ENCODE measurements at places on chromosomes 12 and 14.

- DNase-seq: no peak
Observed at GRCh38 chr12:43805149-43805859, 813 bp downstream of the TWF1 start.

DNA sequence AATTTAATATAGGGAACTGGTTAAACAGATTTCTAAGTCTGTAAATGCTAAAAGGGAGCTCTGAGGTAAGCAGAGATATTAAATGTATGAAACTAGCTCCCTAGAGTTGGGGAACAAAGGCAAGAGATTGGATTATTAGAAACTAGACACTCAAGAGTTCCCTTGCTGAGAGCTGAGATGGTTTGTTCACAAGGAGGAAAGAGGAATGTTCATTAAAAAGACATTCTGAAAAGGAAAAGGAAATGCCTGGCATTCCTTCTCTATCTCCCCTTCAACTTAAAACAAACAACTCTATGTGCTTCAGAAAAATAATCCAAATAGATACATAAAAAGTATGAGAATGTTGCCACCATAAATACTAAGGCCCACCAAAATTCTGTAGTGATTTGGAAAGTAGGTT is 73.7 kb downstream of the GALNT4 start:
- no peak for DNase-seq

GRCh38 chr12:58204071-58204470 is 262.7 kb downstream of the ATP23 start:
- no peak for DNase-seq

- peak; percentile 52 for DNase-seq
Observed at GRCh38 chr14:67371247-67372148, 11.4 kb downstream of the EIF2S1 start.

- DNase-seq: no peak
Observed at GRCh38 chr12:48104531-48104930, 1.3 kb downstream of the SENP1 start.

GRCh38 chr14:68047906-68048305 is 228.3 kb downstream of the RAD51B start:
- no peak for DNase-seq

- no peak for DNase-seq
Observed at GRCh38 chr14:34373191-34373590, 88.8 kb downstream of the SPTSSA start.

- DNase-seq: no peak
Observed at GRCh38 chr14:96194657-96195431, 9.8 kb upstream of the BDKRB2 start.

- peak; percentile 74 for DNase-seq
Observed at GRCh38 chr14:64444984-64445845, 20.1 kb upstream of the AKAP5 start.

GRCh38 chr12:5022465-5023061 is 21.1 kb upstream of the KCNA5 start:
- DNase-seq: peak; percentile 65

- no peak for DNase-seq
Observed at GRCh38 chr12:15633201-15633600, 156.0 kb downstream of the EPS8 start.

- DNase-seq: peak; percentile 52
Observed at GRCh38 chr12:122747224-122748135, 5.1 kb upstream of the DENR start.

DNA sequence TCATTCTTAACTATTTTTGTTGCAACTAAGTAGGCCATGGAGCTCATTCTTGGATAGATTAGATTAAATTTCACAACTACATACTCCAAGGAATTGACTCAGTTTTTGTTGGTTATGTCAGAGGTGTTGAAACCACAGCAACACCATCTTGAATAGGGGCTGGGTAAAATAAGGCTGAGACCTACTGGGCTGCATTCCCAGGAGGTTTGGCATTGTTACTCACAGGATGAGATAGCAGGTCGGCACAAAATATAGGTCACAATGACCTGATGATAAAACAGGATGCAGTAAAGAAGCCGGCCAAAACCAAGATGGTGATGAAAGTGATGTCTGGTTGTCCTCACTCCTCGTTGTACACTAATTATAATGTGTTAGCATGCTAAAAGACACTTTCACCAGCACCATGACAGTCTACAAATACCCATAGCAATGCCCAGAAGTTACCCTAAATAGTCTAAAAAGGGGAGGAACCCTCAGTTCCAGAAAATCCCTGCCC is 20.9 kb downstream of the DMAC2L start:
- DNase-seq: no peak

DNA sequence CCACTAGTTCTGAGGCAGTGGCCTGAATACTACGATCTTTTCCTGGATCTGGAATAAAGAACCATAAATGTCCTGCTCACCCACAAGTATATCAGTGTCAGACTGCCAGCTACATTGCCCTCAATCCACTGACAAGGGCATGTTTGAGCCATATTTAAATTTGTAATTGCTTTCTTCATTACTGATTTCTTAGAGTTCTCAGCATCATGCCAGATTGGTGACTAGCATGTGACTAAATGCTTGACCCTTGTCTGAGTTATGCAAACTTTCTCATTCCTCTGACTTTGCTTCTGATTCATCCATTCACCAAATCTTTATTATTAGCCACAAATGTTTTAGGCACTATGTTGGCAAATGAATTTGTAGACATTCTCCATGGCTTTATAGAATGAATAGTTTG is 143.6 kb upstream of the SLC16A7 start:
- DNase-seq: no peak

GRCh38 chr12:115708801-115709200 is 568.7 kb downstream of the MED13L start:
- DNase-seq: no peak

GRCh38 chr12:51318846-51319599 is 5.0 kb downstream of the BIN2 start:
- no peak for DNase-seq

DNA sequence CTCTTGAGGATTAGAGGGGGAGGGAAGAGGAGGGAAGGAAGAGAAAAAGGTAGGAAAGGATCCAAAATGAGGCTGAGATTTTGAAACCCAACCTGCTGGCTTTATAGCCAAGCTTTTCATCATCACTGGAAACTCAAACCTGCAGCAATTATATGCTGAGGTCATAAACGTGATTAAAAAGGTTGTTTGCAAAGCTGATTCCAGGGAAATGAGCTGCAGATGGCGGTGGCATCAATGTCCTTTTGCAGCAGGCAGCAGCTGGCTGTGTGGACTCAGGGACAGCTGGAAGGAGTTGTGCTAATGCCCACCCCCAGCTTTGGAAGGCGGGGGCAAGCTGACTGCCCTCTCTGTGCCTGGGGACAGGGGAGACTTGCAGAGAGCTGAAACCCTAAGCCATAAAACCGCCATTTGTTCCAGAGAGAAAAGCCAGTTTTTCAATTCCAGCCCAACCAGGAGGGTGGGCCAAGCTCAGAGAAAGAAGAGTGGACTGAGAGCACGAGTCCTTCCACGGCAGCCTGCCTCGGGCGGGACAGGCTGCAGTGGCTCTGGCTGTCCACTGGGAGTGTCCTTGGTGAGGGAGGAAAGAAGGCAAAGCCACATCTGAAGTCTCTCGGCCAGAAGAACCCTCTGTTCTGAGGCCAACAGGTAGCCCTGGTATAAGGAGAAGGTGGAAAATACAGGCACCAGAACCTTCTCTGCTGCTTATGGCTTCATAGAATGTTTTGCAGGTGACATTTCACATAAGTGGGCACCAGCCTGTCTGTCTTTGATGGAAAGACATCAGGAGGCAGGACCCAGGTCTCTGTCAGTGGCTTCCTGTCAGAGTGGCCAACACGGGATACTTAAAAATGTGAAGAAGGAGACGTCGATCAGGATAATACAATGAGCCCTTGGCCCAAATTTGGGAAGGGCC is 90.7 kb downstream of the SINHCAF start:
- peak; percentile 46 for DNase-seq

DNA sequence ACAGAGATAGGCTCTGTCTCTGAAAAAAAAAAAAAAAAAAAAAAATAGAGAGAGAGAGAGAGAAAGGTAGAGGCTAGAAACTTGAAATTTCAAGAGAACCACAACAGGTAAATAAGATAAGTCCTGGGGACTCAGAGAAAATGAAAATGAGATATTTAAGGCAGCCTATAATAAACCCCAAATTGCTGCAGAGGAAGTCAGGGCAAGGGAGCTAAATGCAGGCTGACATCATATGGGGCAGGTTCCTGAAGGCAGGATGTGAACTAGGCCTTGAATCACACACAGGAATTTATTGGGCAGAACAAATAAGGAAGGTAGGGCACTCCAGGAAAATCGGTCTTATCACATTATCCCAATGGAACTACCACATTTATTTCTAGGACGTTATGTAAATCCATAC is 54.9 kb upstream of the NUDT4 start:
- no peak for DNase-seq

DNA sequence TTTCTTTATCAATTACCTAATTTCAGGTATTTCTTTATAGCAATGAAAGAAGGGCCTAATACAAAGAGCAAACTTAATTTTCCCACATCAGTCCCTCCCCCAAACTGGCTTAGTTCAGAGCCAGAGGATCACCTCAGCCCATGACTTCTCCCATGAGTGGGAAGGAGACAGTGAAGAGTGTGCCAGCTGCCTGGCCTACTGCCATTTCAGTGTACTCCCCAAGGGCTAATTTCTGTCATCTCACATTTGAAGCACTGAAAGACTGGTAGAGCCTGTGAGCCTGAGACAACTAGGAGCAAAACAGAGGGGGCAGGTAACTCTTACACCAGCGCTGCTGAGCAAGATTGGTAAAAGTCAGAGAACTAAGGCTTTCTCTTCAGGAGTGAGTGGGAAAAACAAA is 29.1 kb upstream of the ADAM20 start:
- DNase-seq: no peak

DNA sequence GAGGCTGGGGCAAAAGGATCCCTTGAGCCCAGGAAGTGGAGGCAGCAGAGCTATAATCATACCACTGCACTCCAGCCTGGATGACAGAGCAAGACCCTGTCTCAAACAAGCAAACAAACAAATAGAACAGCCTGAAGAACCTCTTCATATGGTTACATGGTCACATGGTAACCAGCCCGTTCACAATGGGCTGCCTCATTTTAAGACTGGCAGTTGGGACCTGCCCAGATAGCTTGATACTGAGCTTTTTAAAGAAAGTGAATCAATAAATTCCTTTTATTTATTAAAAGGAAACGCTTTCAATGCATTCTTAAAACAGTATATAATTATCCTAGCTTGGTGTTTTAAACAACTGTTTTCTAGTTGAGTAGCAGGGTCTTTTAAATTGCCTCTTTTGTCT is 10.5 kb downstream of the MLXIP start:
- no peak for DNase-seq

- DNase-seq: peak; percentile 32
Observed at GRCh38 chr12:22276867-22277266, 57.6 kb downstream of the ST8SIA1 start.

DNA sequence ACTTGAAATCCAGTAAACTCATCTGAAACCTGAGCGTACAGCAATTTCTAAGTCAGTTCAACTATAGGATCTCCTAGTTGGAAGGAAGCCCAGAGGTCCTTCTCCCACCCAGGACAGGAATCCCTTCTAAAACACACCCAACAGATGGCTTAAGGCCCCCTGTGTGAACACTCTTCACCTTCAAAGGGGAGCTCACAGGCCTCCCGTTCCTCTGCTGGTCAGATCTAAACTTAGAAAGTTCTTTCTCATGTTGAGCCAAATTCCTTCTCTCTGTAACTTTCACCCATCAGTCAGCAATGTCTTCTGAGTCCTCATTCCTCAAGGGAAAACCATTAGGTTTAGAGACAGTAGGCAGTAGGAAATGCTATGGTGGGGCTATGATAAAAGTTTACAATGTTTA is 355.2 kb downstream of the PCNX1 start:
- no peak for DNase-seq

DNA sequence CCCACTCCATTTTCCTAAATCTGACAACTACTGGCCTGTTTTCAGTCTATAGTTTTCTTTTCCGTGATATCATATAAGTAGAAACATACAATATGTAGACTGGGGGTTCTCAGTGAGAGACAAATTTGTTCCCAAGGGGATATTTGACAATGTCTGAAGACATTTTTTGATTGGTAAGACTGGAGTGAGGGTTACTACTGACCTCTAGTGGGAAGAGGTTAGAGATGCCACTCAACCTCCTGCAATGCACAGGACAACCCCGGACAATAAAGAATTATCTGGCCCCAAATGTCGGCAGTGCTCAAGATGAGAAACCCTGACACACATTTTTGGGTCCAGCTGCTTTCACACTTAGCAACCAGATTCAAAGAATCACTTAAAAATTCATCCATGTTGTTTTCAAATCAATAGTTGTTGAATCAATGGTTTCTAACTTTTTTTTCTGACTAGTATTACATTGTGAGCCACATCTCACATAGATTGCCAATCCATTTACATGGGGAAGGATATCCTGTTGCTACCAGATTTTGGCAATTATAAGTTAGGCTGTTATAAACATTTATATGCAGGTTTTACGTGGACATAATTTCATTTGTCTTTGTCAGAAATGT is 307.1 kb downstream of the RPL10L start:
- DNase-seq: peak; percentile 20

GRCh38 chr14:47466916-47467315 is 208.5 kb downstream of the MDGA2 start:
- DNase-seq: no peak

DNA sequence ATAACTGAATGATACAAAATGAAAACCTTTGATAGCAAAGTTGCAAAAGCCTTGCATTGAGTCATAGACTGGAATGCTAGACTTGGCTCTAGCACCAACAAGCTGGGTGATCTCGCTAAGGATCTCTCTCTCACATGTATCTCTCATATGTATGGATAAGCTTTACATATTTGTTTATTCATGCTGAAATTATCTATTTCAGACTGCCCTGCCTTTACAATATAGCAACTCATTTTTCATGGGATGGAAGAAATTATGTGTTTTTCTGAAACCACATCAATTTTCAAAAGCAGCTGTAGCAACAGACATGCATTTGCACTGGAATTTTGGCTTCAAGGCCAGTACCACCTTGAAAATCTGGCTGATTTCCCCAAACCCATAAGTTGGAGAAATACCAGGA is 11.4 kb downstream of the RERG start:
- no peak for DNase-seq

GRCh38 chr12:101127521-101128219 is 82.4 kb downstream of the SLC5A8 start:
- DNase-seq: no peak

DNA sequence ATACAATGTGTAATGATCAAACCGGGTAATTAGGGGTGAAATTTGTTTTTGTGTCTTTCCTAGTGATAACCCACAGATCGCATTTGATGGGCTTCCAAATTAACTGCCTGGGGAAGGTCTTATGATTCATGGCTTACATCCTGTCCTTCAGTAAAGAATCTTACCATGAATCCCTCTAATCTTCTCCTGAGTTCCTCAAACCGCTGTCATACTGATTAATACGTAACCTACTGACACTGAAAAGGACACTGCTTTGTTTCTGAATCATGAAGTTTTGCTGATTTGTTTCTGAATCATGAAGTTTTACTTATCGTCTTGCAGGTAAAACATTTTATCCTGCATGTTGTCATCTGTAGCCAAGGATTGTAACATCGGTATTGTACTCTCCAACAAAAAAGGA is 52.0 kb upstream of the CRY1 start:
- DNase-seq: no peak

DNA sequence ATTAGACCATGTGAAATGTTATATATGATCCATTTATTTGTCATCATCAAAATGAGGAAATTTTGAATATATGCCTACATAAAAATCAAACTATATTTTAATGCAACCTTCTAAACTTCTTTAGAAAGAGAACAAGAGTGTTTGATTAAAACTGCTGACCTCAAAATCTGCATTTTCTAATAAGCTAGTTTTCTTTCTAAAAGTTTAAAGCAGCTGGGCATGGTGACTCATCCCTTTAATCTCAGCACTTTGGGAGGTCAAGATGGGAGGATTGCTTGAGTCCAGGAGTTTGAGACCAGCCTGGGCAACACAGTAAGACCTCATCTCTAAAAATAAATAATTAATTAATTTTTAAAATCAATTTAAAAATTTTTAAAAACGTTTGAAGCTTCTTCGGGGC is 36.2 kb downstream of the GNPTAB start:
- DNase-seq: no peak

All from suppressor macrophage treated with lipopolysaccharide for 1 hour (primary cell).